ENCODE measurements at places on chromosomes 6 and 20.

GRCh38 chr6:29887330-29887818, 55.0 kb upstream of the HLA-A start:
- no peaks in the 10 kb centered on the region for H3K36me3 ChIP-seq
- DNase-seq: no peak
- peaks cover 5% of the 10 kb centered on the region for H3K4me1 ChIP-seq
- no peaks in the 10 kb centered on the region for H3K27me3 ChIP-seq
- H3K27ac ChIP-seq: peak overlapping the region; percentile 85

DNA sequence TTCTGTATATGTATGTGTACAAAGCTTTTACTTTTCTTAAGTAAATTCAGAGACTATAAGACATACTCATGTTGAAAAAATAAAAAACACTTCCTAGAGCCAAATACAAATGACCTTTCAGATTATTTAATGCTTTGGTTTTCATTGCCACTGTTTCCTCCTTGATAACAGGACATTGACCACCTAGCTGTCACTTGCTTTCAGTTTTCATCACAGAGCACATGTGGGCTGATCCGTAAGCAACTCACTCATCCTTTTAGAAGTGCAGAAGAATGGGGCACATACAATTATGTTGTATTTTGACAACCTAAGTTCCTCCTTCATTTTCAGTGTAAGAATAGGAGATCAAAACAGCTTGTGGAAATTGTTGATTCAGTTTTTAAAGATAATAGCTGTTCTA, 6.2 kb downstream of the ZBTB2 start:
- DNase-seq: no peak
- H3K27me3 ChIP-seq: no peaks in the 10 kb centered on the region
- H3K4me3 ChIP-seq: no peak overlapping the region
- H3K4me1 ChIP-seq: peaks cover 8% of the 10 kb centered on the region
- H3K27ac ChIP-seq: no peak overlapping the region
- H3K36me3 ChIP-seq: no peaks in the 10 kb centered on the region

DNA sequence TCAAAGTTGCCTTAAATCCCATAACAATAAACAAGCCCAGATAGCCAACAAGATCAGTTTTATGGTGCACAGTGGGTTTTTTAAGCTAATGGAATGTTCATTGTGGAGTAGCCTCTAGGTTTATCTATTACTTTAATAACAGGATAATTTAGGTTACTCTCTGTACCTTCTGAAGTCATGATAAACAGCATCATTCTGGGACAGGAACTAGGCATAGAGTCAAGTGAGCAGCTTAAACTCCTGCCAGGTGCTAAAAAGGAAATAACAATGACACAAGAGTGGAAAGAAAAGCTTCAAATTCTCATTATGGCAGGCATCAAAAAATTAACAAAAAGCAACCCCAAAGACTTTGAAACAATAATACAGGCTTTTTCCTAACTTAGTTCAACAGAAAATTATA, 228.8 kb downstream of the HACE1 start:
- H3K27ac ChIP-seq: no peak overlapping the region
- H3K27me3 ChIP-seq: no peaks in the 10 kb centered on the region
- H3K4me1 ChIP-seq: peaks cover under 1% of the 10 kb centered on the region
- no peaks in the 10 kb centered on the region for H3K36me3 ChIP-seq

DNA sequence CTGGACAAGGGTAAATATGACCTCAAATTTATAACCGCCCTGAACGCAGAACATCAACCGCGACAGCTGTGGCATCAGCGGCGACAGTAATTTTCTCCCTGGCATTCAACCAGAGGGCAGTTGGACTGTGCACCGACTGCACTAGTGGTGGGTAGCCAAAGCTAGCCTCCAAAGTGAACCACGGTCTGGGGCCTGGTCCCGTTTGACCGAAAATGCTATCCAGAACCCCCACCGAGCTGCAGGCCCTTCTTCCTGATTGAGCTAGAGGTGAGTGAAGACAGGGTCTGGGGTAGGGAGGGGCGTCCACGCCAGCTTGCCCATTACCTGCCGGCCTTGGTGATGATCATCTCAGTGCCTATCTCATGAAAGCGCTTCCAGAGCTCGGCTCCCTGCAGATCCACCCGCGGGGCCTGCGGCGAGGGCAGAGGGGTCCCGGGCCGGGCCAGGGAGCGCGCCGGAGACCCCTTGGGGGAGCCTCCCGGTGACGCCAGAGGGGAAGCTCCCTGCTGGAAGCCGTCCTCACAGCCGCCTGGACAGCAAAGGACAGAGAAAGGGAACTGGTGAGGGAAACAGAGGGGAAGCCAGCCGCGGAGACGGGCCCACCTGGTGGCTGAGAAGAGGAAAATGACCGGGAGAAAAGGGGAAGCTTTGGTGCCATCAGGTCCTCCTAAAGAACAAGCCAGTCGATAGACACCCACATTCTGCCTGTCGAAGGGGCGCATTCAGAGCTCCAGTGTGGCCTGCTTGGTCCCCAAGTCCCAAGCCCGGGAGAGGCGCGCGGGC, 2.0 kb downstream of the TBX18 start:
- peak overlapping the region; percentile 86 for H3K27ac ChIP-seq
- H3K4me1 ChIP-seq: no peaks in the 10 kb centered on the region
- peaks cover 25% of the 10 kb centered on the region for H3K27me3 ChIP-seq

DNA sequence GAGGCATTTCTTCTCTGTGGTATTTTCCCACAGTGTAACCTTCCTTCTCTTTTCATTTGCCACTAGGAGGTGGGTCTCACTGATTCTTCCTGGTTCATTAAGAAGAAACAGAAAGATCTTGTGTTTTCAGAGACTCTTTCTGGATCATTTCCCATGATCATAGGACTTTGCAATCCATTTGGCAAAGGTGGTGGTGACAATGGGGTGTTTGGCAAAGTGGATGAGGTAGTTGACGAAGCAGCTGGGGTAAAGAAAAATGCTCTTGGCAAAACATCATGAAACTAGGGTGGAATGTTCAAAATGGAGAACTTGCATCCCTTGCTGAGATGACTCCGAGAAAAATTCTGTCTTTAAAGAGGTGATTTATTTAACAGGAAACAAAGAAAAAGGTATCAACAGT, 50.6 kb downstream of the TRAF3IP2 start:
- DNase-seq: no peak
- peaks cover 3% of the 10 kb centered on the region for H3K36me3 ChIP-seq
- H3K27ac ChIP-seq: peak overlapping the region; percentile 71
- H3K27me3 ChIP-seq: no peaks in the 10 kb centered on the region

DNA sequence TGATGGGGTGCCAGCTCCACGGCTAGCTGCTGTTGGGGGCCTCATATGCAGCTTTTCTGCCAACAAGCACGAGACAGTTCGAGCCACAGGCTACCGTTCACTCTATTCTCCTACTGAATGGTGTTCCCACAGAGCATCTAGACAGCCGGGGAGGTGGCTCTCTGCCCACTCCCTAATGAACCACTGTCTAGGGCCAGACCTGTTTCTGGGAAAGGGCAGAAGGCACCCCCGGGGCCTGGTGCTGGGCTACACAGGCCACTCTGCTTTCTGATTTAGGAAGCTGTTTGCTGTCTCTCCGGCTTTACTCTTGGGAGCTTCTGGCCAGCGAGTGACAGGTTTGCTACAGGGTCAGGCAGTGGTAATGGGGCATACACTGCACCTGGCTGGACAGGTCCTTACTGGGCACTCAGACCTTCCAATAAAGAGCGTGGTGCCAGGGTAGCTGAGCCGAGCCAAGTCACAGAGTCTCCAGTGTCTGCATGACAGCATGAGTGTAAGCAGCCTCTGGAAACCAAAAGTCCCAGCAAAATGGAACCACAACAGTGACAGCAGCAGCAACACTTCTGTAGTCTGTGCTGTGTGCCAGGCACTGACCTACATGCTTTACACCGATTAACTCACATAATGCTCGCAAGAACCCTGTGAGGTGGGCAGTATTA, 8.4 kb downstream of the CCDC167 start:
- H3K4me3 ChIP-seq: no peak overlapping the region
- H3K4me1 ChIP-seq: peaks cover 5% of the 10 kb centered on the region
- H3K27me3 ChIP-seq: no peaks in the 10 kb centered on the region
- no peak for DNase-seq
- H3K36me3 ChIP-seq: no peaks in the 10 kb centered on the region
- no peak overlapping the region for H3K27ac ChIP-seq

DNA sequence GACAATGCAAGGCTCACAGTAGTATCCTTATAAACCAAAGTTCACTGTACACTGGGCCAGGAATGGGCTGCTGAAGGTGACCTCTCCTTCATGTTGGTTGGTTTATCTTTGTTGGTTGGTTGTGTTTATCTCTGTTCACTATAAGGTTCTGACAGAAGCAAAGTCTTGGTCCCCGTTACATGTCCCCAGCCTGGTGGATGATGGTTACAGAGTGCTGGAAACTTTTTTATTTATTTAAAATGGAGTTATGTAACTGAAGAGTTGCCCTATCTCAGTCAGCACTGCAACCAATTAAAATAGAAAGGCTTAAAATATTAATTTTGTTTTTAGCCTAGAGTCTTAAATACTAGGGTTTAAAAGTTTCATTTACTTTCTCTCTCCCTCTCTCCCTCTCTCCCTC, 100.6 kb downstream of the SLC16A10 start:
- H3K4me3 ChIP-seq: no peak overlapping the region
- H3K36me3 ChIP-seq: no peaks in the 10 kb centered on the region
- H3K4me1 ChIP-seq: no peaks in the 10 kb centered on the region
- H3K27ac ChIP-seq: no peak overlapping the region
- no peaks in the 10 kb centered on the region for H3K27me3 ChIP-seq

DNA sequence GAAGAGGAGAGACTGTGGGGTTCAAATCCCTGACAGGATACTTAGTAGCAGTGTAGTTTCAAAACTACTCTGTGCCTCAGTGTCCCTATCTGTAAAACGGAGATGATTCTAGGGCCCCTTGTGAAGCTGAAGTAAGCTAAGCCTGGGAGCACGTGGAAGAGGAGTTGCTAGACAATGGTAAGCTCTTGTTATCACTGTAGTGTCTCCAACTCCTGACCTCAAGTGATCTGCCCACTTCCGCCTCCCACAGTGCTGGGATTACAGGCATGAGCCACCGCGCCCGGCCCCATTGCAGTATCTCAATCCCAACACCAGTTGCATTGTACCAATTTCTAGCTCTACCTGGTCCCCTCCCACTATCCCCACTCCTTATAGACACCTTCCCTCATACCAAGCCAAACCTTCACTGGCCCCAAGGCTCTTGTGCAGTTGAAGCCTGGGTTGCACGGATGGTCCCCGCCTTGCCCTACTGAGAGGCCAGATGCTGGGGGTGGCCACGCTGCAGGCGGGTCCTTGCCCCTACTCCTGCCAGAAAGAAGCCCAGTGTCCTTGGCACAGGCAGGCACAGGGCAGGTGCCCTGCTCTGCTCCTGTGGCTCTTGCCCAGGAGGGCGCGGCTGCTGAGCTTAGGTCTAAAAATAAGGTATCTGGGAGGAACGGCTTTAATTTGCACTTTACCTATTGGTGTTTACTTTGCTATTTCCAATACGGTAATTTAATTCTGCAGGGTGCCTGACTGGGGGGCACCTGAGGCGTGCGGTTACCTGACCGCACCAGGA, 118.1 kb downstream of the VEGFA start:
- no peak overlapping the region for H3K27ac ChIP-seq
- peaks cover 46% of the 10 kb centered on the region for H3K27me3 ChIP-seq
- H3K4me1 ChIP-seq: no peaks in the 10 kb centered on the region
- H3K36me3 ChIP-seq: no peaks in the 10 kb centered on the region
- H3K4me3 ChIP-seq: no peak overlapping the region
- DNase-seq: no peak

GRCh38 chr20:14375416-14375985, 38.1 kb upstream of the FLRT3 start:
- H3K27me3 ChIP-seq: no peaks in the 10 kb centered on the region
- H3K4me3 ChIP-seq: no peak overlapping the region
- no peak overlapping the region for H3K27ac ChIP-seq
- DNase-seq: no peak

DNA sequence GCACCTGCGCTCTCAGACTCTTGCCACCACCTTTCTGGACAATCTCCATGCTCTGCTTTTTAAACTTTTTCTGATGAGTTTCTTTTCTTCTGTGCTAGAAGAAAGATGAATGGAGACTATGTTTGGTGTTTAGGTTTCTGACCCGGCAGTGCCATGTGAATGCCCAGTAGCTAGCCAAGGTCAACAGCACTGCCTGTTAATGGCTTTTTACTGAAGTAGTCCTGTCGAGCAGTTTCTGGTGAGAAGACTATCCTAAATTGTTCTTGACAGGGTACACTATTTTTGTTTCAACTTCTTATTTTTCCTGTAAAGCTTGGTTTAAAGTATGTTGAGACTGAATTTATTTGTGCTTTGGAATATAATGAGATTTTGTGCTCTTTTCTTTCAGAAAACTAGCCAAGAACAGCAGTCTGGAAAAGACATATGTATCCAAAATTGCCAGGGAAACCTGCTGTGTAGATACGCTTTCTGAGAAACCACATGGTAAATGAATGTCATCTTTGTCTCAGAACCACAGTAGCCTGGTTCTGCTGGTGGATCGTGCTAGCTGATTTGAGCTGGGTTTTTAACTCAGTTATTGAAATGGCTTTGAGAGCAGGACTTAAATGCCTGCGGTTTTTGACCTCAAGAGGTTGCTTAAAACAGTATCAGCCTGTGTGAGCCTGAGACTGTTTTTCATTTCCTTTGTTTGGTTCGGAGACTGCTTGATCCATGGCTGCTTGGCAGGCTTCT, 48.1 kb downstream of the KCNS1 start:
- H3K4me1 ChIP-seq: no peaks in the 10 kb centered on the region
- H3K27ac ChIP-seq: no peak overlapping the region
- peaks cover 5% of the 10 kb centered on the region for H3K36me3 ChIP-seq
- H3K4me3 ChIP-seq: no peak overlapping the region
- DNase-seq: no peak
- no peaks in the 10 kb centered on the region for H3K27me3 ChIP-seq

DNA sequence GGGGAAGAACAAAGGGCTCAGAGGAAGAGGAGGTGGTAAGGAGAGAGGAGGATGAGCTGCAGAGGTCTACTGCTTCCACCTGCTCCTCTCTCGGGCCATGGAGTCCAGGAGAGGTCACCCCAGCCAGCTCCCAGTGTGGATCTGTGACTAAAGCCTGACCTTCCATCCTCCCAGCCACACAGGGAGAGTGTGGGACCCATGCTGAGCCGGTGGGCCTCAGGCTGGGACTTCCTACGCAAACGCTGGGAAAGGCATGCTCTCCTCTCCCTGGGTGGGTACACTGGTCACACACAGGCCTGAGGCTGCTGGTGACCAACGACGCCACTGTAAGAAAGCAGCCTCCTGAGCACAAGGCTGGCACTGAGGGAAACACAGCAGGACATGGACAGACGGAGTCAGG, 111.3 kb downstream of the PREX1 start:
- H3K27me3 ChIP-seq: no peaks in the 10 kb centered on the region
- H3K4me1 ChIP-seq: peaks cover 33% of the 10 kb centered on the region
- peak overlapping the region; percentile 30 for H3K27ac ChIP-seq
- H3K4me3 ChIP-seq: no peak overlapping the region
- no peak for DNase-seq
